NCI-H1417 (cell line): ENCODE measurements at places on chromosomes 12 and 14.

- no peak for DNase-seq
Observed at GRCh38 chr12:30700216-30700900, 4.7 kb upstream of the IPO8 start.

- no peak for DNase-seq
Observed at GRCh38 chr12:1103632-1104031, 112.6 kb downstream of the ERC1 start.

DNA sequence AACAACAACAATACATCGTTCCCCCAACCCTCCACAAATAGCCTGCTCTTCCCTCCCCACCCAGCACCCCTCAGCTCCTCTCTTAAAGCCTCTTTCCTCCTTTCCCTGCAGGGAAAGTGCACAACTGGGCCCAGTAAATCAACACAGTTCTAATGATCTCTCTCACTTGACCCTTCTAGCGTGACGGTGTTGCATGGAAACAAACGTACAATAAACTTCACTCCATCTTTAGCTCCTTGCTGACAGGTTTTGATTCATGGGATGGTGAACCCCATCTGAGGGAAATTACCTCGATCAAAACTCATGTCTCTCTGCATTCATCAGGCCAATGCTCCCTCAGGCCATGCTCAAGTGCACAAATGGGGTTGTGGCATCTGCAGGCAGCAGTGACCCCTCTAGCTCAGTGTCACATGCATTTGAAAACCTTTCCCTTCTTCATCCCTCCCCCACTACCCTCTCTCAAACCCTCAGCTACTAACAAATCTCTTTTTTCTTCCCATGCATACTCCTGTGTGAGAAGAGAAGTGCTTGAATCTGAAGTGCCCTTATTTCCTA, 22.9 kb downstream of the GDF11 start:
- DNase-seq: peak; percentile 60

- DNase-seq: no peak
Observed at GRCh38 chr12:117226505-117226904, 36.2 kb upstream of the FBXO21 start.

GRCh38 chr12:132828706-132829534, at the start of gene GOLGA3:
TSS of gene GOLGA3 (minus strand) at chr12:132828869. CDS start at chr12:132822128, 6,741 bp downstream.
- DNase-seq: peak; percentile 91

- peak; percentile 71 for DNase-seq
Observed at GRCh38 chr12:75560167-75560566, 48.8 kb upstream of the KRR1 start.

DNA sequence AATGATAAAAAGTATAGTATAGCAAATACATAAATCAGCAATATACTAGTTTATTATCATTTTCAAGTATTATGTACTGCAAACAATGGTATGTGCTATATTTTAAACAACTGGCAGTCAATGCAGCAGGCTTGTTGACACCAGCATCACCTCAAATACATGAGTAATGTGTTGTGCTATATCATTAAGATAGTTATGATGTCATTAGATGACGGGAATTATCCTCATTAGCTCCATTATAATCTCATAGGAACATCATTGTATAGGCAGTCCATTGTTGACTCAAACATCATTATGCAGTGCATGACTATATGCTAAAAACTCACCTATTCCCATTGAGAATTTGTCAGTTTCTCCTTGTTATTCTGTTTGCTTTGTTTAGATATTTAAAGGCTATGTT, 85.4 kb downstream of the PRKD1 start:
- no peak for DNase-seq

DNA sequence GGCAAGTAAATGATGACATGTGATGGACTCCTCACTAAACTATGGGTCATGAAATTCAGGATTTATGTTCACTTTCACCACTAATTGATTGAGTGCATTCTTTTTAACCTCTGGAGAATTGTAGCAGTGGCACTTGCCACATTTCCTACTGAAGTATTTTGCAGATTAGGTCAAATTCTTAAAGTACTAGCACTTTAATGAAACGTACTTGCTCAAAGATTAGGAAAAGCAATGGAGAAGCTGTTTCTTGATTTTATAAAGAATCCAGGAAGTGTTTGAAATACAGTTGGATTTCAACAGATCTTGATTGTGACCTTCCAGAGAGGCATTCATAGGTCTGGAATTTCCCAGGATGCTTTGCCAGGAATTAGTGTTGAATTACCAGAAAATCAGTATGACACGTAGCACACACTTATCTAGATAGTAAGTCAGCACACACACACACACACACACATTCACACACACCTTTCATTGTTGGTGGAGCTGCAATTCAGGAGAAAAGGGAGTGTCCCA, 162.6 kb downstream of the MYRFL start:
- no peak for DNase-seq

DNA sequence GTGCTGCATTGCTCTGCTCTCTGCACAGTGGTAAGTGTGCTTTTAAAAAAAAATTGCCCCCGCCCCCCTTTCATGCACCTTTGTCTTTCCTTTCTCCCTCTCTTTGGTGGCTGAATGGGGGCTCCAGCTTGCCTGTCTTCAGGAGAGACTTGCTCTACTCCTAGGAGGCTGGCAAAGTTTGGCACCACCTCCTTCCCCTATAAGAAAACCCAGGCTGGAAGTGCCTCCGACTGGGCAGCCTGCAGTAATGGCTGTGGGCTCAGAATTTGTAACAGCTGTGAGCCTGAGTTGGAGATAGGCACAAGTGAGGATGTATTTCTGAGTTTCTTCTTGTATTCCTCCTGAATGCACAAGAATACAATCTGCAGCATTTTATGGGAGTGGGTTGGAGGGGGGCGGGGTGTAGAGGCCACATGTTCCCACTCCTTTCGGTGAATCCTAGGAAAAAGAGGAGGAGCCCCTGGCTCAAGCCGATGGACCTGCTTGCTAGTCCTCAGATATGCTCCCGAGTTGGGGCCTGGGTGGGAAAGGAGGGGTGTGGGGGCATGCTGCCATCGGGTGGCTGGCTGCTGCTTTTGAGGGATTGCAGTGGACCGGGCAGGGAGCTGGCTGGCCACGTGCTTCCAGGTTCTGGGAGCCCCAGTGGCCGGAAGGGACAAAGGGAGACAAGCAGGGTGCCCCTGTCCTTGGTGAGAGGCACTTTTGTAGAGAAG, 124.3 kb downstream of the TSPAN9 start:
- DNase-seq: no peak

GRCh38 chr12:81128930-81129554, 51.2 kb downstream of the ACSS3 start:
- peak; percentile 40 for DNase-seq

- no peak for DNase-seq
Observed at GRCh38 chr14:72809063-72809462, 84.8 kb downstream of the DPF3 start.

GRCh38 chr14:76268047-76268431, 107.9 kb upstream of the ESRRB start:
- DNase-seq: no peak

- DNase-seq: no peak
Observed at GRCh38 chr12:78622529-78623195, 241.9 kb upstream of the SYT1 start.

- DNase-seq: no peak
Observed at GRCh38 chr14:36021591-36022320, 154.8 kb downstream of the PTCSC3 start.

DNA sequence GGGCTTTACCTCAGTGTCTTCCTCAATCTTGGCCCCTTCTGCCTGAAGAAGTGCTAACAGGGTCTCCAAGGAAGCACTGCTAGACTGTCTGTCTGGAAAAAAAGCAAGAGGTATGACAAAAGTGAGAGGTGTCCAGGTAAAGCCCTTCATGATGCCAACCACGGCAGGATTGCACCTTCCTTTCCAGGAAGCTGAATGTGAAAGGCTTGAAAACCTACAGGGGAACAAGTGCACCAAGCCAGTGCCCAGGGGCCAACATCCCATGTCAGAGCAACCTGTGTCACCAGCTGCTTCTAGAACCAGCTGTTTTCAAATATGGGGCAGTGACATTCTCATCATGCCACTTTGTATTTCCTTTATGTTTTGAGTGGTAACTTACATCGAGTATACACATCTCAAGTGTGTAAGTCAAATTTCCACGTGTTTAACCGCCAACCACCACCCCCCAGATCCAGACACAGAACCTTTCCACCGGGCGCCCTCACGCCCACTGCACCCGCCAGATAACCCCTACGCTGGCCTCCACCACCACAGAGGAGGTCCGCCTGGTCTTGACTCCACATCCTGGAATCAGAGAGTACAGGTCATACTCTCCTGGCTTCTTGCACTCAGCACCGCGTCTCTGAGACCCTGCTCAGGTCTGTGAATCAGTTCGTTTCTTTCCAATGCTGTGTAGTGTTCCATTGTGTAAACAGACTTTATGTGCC, 27.3 kb downstream of the VPS37B start:
- DNase-seq: no peak

DNA sequence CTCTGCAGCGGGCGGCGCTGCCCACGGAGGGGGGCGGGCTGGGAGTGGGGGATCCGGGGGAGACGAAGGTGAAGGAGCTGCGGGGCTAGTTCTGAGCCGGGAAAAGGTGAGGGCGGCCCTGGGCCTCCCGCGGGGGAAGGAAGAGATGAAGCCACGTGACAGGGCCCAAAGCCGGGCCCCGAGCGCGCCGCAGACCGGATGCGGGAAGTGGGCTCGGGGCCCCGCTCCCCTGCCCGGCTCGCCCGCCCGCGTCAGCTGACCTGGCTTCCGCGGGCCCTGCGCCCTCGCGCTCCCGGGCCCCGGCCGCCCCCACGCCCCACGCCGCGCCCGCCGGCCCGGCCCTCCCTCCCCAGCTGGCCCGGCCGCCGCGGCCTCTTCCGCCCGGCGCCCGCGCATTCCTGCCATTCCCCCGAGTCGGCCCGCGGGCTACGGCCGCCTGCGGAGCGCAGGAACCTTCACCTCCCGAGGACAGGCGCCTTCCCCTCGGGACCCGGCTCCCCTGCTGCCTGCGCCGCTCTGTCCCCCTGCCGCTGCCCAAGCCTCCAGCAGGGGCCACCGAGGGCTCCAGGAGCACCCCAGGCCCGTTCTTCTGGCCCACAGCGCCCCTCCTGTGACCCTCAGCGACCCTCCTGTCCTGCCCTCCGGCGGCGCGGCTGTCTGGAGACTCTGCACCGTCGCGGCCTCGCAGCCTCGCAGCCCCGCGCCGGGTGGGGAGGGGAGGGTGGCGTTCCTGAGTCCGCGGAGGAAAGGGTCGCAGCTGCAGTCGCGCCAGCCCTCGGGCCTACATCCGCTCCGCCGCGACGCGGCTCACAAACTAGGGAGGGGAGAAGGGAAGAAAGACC, 20.4 kb downstream of the NINJ2 start:
- no peak for DNase-seq

- no peak for DNase-seq
Observed at GRCh38 chr12:65728848-65729793, 95.2 kb upstream of the HMGA2 start.

- peak; percentile 55 for DNase-seq
Observed at GRCh38 chr12:104742551-104743201, 215.4 kb downstream of the SLC41A2 start.

DNA sequence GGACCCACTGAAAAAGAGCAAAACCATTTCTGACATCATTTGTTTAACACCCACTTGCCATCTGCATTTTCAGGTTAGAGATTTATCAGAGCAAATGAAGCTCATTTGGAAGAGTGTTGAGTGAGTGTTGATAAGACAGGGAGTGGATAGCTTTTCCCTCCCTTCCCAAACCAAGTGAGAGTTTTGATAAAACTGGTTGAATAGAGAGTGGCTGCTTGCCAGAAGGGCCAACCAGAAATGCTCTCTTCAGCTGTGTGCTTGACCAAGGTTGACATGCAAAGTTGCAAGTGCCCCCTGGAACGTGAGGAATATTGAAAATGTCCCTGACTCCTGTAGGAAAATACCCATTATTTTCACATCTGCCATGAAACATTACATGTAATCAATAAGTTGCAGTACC, 1487.0 kb upstream of the FLRT2 start:
- no peak for DNase-seq

DNA sequence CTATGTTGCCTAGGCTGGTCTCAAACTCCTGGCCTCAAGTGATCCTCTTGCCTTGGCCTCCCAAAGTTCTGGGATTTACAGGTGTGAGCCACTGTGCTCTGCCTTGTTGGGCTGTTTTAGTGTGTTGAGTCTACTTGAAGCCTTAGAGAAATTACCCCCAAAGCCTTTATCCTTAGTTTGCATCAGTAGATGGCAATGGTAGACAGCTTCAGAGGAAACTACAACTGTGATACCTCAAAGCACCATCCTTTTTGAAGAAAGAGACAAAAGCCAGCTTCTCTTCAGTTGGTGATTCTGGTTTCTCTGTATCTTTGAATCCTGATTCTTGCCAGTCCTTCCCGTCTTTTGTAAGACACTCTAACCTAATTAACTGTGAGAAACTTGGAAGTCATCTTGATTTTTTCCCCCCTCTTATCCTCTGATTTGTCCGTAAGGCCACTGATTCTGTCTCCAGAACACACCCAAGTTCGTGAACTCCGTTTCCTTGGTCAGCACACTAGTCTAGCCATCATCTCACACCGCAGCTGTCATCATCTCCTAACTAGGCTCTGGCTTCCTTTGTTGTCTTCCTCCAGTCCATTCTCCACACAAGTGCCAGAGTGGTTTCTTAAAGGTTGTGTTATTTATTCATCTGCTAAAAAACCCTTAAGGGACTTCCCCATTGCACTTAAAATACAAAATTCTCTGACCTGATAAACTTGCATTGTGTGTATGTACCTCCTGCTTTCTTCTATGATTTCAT, 20.2 kb downstream of the ATP2A2 start:
- DNase-seq: no peak

- DNase-seq: no peak
Observed at GRCh38 chr14:70881549-70882177, 25.6 kb upstream of the PCNX1 start.

DNA sequence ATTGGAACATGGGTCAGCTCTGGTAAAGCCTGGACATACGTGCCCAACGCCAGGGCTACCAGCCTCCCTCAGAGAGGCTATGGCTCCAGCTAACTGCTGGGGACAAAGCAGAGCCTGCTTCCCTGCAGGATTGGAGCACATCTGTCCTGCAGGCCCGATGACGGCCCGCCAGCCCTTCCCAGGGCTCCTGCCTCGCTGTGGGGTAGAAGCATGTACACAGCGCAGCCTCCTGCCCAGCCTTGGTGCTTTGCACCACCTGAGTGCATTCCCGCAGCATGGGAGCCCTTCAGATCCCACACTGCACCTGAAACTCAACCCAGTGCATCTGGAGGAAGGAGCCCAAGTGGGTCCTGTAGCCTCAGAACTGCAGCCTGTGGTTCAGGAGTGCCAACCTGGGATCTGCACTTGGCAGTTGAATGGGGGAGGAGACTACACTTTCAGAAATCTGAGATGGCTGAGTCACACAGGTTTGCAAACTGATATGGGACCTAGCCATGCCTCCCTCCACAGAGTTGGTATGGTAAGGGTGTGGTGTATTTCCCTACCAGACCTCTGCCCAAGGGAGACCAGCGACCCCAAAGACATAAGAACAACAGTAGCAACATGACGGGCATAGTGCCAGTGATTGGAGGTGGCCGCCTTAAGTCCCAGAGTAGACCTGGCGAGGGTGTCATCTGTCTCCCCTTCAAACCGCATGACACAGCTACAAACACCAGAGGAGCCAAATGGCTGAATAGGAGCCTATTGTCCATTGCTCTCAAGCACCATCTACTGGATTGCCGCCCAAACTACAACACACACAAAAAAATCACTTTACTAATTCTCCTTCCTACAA, 273.9 kb upstream of the MIS18BP1 start:
- peak; percentile 70 for DNase-seq
